Nucleus accumbens (tissue), 56 donors: ENCODE measurements at places on chromosomes 6 and 20.

DNA sequence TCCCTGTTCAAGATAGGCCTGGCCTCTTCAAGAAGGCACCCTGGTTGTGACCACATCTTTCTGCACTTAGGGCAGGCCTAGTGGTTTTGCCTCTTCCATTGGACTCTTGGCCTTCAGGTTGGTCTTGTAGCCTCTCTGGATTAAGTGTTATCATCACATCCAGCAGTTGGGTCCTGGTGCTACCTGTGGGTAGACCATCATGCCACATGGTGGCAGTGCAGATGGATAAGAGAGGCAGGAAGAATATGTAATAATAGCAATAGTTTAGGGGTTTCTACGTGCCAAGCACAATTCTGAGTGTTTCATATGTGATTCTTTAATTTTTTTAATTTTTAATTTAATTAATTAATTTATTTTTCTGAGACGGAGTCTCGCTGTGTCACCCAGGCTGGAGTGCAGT lies 28.5 kb upstream of the SNRPB2 start:
- no peak for DNase-seq

DNA sequence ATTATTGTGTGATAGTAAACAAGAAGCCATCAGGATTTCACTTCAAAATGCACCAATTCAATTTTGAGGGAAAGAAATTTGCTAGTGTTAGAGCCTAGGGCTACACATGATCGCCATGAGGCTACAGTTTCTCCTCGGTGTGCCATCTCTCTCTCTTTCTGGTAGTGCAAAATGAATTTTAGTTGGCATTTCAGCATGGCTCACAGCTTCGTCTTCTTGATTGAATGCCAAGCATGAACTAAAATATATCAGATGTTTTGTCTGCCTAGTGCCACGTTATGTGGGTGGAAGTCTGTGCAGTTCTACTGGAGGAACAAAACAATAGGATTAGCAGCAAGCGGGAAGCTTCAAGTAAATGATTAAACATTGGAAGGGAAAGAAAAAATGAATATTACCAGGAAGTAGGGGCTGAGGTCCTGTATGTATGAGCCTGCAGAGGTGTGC lies 6.8 kb upstream of the MRAP2 start:
- DNase-seq = peak; percentile 40

DNA sequence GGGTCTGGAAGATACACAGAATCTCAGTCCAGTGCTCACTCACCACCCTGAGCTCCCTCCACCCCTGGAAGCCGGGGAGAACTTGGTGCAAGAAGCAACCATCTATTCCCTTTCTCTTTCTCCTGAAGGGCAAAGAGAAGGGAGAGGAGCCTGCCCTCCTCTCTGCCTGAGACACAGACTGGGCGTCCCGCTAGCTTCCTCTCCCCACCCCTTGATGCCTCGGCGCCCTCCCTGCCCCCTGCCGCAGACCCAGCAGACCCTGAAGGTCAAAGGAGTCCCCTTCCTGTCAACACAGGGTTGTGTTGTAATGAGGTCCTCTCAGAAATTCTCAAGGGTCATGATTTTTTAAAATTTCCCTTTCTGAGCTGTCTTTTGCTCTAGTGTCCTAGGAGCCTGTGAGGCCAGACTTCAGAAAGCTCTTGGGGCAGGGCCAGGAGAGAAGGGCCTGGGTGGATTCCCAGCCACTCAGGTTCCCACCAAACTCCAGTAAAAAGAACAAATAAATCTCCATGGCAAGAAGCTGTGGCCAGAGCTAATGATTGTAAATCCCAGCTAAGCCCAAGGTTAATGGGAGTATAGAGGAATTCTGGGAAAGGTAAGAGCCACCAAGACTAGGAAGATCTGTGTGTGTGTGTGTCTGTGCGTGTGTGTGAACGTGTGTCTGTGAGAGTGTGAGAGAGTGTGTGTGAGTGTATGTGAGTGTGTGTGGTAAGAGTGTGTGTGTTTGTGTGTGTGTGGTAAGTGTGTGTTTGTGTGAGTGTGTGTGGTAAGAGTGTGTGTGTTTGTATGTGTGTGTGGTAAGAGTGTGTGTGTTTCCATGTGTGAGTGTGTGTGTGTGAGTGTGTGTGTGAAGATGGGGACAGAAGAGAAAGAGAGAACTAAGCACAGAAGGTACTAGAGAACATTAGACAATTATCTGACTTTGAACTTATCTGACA lies 1.1 kb upstream of the JPH2 start:
- no peak for DNase-seq

DNA sequence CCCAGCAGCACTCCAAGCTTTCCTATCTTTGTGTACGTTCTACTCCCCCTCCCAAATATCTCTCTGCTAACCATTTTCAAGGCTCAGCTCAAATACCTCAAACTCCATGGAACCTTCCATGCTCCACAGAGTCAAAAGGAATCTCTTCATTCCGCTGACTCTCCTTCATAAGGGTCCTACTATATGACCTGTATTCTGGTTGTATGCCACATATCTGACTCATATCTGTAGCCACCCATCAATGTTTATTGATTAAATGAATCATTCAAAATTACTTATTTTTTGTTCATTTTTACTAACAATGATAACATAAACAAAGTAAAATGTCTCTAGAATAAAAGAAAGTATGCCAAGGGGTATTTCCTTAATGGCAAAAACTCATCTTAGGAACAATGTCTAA lies 123.2 kb downstream of the ARHGAP18 start:
- no peak for DNase-seq

GRCh38 chr20:50817776-50818172 lies 22.9 kb downstream of the BCAS4 start:
- no peak for DNase-seq

- peak; percentile 27 for DNase-seq
These were observed 2.0 kb upstream of the PLCG1 start for GRCh38 chr20:41135187-41135887.

DNA sequence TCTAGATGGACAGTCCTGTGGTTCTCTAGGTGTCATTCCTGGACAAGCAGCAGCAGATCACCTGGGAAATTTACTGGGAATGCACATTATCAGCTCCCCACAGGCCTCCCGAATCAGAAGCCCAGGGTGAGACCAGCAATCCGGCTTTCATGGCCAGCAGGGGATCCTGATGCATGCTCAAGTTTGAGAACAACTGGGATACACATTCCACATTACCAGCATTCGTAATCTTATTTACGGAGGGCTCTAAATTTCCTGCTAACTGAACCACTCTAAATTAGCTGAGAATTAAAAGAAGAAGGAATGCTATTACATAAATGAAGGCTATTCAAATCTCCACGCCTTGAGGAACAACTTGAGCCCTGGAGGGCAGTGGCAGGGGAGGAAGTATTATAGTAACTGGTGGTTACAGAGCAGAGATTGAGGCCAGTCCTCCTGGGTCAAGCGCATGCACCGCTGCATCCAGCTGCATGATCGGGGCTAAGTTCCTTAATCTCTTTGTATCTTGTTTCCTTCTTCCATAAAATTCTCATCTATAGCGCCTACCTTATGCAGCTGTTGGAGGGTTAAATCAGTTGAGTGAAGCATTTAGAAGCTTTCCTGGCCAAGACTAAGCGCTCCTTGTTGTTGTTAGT lies 403.7 kb downstream of the CDH26 start:
- DNase-seq = no peak

- no peak for DNase-seq
These were observed 23.6 kb upstream of the LMBRD1 start for GRCh38 chr6:69820438-69820837.

GRCh38 chr6:38027685-38028373 lies 208.3 kb downstream of the ZFAND3 start:
- no peak for DNase-seq

- no peak for DNase-seq
These were observed 4.4 kb upstream of the PXDC1 start for GRCh38 chr6:3755637-3756545.

GRCh38 chr6:52162940-52163908 lies 23.0 kb upstream of the IL17A start:
- DNase-seq = no peak

DNA sequence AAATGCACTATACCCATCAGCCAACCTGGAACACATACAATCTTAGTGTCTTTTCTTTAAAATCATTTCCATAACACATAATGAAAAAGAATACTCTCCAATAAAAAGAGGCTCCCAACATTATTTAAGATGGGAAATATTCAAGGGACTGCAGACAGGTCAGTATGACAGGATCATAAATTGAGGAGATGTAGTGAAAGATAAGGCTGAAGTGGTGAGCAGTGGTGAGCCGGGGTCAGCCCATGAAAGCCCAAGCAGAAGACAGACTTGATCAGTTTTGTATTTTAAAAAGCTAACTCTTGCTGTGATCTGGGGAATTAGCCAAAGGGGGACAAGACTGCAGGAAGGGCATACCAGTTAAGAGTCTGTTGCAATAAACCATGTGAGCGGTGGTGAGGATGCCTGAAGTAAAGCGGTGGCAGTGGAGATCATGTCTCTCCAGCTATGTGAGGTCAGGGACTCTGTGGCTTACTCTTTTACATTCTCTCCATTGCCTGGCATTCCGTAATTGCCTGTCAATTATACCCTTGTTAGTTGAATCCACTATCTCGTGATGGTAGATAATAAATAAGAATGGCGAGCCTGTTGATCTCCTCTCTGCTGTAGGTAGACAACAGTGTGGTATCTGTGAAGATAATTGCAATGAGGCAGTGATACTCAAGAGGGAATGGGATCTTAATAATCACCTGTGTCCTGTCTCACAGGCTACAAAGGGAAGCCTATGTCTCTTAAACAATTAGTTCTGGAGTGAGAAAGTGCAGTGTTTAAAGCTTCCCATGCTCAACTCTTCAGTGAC lies 97.4 kb downstream of the FILIP1 start:
- DNase-seq = no peak
